NCI-H524 (cell line): ENCODE measurements at places on chromosomes 4 and X.

DNA sequence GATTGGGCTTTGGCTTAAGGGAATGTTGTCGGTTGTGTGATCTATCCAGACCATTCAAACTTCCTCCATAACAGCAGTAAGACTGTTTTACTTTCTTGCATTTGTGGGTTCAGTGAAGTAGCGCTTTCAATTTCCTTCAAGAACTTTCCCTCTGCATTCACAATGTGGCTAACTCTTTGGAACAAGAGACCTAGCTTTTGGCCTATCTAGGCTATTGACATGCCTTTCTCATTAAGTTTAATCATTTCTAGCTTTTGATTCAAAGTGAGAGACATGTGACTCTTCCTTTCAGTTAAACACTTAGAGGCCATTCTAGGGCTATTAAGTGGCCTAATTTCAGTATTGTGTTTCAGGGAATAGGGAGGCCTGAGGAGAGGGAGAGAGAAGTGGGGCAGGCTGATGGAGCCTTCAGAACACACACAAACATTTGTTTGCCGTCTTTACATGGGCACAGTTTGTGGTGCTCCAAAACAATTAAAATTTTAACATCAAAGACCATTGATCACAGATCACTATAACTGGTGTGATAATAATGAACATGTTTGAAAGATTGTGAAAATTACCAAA, 34.1 kb downstream of the ADH5 start:
- DNase-seq, result no peak

GRCh38 chrX:27680726-27681125, 90.6 kb downstream of the DCAF8L2 start:
- no peak for DNase-seq

DNA sequence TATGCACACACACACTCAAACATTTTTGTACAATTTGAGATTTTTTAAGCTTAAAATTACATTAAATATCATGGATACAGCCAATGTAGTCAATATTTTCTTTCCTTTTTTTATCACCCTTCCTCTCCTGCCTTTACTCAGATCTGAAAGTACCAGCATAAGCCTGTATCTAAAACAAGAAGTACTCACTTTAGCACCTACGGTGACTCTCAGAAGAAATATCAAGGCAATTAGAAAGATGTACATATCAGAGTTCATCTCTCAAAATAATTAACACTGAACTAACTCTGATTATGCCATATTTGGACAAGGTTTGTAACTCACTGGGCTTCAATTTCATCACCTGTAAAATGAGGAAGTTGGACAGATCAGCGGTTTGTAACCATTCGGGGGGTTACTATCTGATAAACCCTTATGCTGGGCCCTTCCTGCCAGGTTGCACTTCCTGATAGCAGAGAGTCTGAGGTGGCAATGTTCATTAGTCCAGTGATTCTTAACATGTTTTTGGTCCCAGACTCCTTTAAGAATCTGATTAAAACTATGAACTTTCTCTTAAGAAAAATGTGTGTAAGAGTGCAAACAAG, 5.7 kb upstream of the GPR174 start:
- DNase-seq, result no peak

- DNase-seq, result no peak
Measured at GRCh38 chr4:136526517-136526916, 1005.8 kb downstream of the PCDH18 start.

DNA sequence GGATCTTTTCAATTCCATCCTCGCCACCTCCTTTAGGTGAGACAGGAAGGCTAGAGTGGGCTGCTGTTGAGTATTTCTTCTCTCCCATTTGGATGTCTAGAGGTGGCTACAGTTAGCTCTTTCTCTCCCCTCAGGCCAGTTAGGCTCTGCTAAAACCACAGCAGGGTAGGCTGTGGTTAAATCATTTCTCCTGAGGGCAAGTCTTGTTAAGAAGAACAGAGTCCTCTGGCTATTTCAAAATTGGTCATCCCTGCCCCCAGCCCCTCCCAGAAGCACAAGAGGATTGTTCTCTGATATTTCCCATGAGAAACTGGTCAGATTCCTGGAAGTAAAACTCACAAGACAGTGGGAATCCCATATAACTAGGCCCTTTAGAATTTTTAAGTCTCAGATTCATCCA, 1359.5 kb downstream of the TECRL start:
- no peak for DNase-seq

- no peak for DNase-seq
Measured at GRCh38 chrX:137549073-137549472, 16.9 kb upstream of the ZIC3 start.

GRCh38 chrX:77088233-77088632, 359.0 kb upstream of the FGF16 start:
- no peak for DNase-seq

GRCh38 chr4:155667568-155668511, 1.2 kb downstream of the GUCY1A1 start:
- DNase-seq, result no peak

DNA sequence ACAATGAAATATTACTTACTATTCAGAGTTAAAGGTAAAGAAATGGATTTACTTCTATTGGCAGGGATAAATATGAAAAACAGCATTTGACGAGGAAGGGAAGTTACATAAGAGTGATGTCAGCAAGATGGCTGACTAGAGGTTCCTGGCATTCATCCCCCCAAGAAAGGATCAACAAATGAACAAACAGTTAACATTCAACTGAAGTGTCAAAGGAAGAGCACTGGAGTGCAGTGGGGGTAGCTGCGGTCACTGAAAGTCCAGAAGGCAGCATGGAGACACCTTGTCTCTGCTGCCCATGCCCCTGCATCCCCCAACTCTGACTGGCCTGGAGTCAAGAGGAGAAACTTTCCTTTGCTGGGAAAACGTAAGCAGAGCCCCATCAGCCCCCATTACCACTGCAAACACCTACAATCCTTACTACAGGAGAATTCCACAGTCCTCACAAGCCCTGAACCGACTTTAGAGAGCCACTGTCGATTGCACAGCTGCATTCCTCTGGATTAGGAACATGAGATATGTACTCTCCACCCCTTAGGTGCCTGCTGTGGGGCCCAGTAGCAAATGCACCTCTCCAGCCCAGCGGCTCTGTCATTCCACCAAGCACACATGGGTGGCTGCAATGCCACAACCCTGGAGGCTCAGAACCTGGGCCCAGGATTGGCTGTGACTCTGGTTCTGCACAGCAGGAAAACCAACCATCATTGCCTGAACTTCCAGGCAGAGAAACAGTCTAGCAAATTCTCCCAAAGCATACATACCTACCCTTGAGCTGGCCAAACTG, 79.5 kb downstream of the CBR4 start:
- DNase-seq, result no peak

DNA sequence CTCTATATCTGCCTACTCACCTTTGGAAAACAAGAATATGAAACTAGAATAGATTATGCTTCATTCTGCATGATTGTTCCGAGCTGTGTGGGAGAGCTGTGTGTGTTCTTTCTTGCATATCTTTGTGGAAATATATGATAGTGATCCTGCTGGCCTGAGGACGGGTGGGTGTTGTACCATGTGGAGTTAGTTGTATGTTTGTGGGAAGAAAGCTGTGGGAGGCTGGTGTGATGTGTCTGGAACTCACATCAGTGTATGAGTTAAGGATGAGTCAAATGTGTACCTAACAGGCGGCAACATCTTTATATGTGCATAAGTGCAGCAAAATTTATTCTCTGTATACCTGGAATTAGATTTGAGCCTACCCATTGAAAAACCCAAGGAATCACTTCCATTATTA, 208.1 kb upstream of the ADGRL3 start:
- DNase-seq, result no peak

GRCh38 chr4:37646247-37646646, 39.9 kb downstream of the RELL1 start:
- no peak for DNase-seq

- no peak for DNase-seq
Measured at GRCh38 chr4:21960793-21961192, 12.2 kb upstream of the KCNIP4 start.

DNA sequence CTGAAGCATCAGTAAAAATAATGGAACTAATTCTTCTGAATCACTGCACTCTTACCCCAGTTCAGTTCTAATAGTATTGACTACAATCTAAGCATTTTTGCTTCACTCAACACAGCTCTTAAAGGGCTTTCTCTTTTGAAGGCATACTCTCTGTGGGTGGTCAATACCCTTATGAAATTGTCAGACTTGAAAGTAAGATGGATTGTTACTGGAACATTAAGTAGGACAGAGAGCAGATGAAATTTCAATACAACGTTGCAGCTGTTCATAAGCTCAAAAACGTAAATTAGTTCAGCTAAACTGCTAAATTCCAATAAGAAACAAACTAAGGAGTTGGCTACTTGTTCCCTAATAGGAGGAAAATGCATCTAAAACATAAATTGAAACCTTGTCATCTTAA, 352.3 kb upstream of the TENM3 start:
- DNase-seq, result no peak

DNA sequence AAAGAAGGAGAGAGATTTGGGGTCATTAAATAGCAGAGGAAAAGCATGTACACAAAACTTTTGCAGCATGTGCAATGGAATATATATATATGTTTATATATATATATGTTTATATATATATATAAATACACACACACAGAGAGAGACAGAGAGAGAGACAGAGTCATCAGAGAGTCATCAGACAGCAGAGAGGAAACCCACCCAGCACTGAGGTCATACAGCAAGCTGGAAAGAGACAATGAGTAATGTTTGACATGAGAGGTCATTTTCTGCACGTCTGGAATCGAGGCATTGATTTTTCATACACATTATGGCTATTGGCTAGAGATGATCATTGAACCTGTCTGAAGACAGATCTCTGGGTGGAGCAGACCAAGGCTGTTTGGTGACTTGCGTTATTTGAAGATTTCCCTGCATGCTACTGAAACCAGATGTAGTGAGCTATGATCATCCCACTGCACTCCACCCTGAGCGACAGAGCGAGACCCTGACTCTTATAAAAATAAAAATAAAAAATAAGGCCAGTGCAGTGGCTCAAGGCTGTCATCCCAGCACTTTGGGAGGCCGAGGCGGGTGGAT, 48.8 kb upstream of the SHOX start:
- no peak for DNase-seq

DNA sequence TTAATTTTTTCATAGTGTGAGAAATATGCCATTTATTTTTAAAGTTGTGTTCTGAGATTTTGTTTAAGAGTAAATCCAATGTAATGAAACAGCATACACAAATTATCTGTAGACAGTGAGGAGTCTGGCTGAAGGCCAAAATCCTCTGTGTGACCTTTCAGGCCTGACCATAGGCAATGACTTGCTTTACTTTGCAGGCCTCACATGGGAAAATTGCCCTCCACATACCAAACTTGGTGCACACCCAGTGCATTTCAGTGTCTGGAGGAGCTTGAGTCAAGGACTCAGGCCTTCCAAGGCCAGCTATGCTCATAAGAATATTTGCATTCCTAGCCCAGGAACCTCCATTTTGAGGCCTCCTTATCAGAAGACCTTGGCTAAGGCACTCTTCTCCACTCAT, 430.1 kb downstream of the GABRG1 start:
- DNase-seq, result no peak

- DNase-seq, result no peak
Measured at GRCh38 chr4:38131371-38132091, 171.3 kb downstream of the PTTG2 start.

- DNase-seq, result peak; percentile 61
Measured at GRCh38 chrX:104270916-104271512, 16.3 kb upstream of the ESX1 start.

DNA sequence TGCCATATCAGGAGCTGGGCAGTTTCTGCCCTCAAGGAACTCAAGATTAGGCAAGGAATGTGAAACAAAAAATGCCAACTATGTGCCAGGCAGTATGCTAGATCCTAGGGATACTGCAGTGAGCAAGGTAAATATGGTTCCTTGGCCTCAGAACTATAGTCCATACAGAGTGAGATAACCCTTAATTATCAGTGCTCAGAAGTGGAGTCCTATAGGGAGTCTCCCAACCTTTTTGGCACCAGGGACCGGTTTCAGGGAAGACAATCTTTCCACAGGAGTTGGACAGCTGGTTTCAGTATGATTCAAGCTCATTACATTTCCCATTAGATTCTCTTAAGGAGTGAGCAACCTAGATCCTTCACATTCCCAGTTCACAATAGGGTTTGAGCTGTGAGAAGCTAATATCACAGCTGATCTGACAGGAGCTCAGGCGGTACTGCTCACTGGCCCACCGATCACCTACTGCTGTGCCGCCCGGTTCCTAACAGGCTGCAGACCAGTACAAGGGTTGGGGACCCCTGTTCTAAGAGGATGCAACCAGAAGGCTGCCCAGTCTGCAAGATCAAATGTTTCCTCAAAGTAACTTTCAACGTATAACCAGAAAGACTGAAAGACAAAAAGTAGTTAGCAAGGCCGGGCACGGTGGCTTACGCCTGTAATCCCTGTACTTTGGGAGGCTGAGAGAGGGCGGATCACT, 1.7 kb upstream of the SRP72 start:
- DNase-seq, result no peak

DNA sequence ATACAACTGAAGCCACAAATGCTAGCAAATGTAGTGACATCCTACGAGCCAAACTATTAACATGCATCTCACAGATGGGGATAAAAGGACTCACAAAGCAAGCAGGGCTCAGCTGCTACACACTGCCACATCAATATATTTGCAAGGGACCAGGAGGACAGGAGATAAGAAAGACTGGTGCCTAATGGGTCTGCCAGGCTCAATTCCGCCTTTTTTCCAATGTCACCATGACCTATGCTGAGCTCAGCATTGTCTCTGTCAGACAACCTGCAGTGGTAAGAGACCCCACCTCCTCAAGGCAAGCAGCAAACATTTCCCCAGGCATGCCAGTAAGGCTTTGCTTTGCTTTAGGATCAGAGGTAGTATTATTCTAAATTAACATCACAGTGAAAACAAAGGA, 435 bp downstream of the DCX start:
- DNase-seq, result peak; percentile 55

DNA sequence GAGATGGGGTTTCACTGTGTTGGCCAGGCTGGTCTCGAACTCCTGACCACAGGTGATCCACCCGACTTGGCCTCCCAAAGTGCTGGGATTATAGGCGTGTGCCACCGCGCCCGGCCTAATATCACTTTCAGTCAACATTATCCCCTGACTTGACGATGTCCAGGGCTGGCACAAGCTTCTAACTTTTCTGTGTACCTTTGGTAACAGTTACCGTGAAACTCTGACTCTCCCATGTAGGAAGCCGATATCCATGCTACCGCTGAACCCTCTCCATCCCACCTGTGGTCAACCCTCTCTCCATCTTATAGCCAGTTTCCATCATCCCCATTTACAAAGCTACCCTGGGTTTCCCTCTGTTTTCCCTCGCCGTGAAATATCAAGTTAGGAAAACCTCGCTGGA, 77.5 kb downstream of the CRLF2 start:
- DNase-seq, result no peak

DNA sequence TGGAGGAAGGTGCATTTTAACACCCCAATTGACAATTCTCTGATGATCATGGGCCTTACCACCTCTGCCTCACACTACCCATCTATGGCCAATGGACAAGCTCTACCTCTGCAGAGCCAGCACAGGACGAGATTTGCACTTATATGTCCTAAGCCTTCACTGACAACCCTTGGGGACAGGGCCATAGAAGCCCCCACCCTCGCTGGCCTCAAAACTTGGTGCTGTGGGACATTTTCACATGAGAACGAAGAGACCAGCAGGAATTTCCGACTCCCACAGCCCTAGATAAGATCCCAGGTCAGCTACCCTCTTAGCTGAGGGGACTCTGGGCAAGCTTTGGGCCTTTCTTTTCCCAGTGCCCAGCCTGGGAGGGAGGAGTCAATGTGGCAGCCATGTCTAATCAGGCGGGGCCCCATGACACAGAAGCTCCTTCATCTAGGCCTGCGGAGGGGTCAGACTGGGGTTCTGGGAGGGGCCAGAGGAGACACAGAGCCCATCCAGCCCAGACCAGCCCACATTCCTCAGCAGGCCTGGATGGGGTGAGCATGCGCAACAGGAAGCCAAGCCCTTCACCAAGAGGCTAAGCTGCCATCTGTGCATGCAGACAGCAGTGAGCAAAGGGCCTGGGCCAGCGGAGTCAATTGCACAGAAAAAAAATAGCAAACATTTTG, 12.1 kb downstream of the PJA1 start:
- DNase-seq, result peak; percentile 32
